Fibroblast of skin of right quadriceps (primary cell): ENCODE measurements at places on chromosomes 2 and 18.

DNA sequence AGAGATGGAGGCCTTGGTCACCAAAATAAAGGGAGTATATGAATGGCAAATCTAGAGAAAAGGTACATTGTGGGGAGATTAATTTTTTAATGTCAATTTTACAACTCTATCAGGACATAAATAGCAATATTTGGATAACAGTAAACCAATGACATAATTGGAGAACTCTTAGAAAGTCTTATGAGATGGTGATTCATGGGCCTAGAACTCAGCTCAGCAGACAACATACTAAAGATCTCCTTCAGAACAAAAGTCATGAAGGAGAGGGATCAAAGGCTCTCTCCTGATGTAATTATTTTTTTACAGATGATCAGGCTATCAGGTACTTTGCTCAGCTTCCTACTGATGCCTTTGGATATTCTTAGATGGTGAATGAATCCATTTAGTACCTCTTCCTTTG is 90.0 kb downstream of the CRACDL start:
- no peak for DNase-seq

- DNase-seq: no peak
Measured at GRCh38 chr2:43152741-43153647, 73.4 kb downstream of the ZFP36L2 start.

DNA sequence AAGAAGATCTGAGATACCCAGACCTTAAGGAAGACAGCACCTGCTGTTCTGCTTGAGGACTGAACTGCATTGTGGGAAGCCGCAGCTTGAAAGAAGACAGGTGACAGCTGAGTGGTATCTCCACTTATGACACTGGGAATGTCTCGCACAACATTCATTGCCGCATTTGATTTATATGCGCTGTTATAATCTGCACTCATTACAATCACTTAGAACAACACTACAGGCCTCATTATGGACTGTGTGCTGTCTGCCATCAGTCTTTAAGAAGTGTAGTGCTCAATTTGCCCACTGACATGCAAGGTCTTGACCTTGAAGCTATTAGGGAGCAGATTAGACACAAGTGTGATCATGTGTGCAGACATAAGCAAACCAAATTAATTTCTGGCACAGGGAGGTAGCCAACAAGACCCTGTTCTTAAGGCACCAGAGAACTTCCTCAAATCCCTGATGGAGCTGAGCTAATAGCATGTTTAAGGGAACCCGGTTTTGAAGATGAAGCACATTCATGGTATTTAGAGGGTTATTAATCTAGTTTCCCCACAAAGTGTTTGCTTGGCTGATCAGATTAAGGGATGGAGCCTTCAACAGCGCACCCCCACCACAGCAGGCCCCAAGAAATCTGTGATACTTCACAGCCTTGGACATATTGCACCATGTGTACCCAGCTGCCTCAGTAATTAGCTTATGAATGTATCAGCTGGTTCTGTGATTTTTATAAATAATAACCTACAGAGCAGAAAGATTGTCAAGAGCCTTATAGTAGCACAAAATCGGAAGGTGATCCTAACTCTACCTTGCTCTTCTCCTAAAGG is 146.8 kb downstream of the SATB2 start:
- DNase-seq: no peak

DNA sequence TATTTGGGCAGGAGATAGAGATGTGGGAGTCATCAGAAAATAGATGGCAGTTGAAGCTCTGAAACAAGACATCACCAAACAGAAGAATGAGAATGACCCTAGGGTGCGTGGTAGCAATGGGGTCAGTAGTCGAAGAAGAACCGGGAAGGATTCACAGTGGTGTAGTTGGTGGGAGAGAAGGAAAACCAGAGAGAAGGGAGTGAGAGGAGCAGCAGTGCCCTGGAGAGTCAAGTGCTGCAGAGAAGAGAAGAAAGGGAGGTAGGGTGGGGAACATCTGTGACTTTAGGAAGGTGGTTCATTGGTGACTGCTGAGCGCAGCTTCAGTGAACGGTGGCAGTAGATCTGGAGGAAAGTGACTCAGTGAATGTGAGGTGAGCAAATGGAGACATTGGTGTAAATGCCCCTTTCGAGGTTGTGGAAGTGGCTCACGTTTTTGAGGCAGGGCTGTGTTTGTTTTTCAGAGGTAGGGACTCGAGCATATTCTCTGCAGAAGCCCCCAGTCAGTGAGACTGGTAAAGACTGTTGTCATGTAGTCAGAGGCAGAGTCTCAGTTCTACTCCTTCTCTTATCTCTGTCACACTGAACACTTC is 36.4 kb downstream of the CDC42EP3 start:
- no peak for DNase-seq

DNA sequence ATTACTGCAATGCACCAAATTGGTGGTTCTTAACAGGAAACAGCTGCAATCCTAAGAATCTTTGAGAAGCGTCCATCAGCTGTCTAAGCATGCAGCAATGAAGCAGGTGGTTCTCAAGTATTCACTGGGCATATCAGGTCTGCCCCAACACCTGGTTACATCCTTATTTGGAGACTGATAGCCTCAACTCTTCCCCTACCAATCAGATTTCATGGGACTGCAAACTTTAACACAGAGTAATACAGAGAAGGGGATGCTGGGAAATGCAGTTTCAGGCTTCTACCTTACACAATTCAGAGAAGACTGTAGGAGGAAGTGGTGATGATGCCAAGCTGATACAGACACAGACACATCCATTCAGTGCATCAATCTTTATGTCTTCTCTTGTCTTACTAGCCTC is 240.5 kb downstream of the BCL2 start:
- DNase-seq: no peak

DNA sequence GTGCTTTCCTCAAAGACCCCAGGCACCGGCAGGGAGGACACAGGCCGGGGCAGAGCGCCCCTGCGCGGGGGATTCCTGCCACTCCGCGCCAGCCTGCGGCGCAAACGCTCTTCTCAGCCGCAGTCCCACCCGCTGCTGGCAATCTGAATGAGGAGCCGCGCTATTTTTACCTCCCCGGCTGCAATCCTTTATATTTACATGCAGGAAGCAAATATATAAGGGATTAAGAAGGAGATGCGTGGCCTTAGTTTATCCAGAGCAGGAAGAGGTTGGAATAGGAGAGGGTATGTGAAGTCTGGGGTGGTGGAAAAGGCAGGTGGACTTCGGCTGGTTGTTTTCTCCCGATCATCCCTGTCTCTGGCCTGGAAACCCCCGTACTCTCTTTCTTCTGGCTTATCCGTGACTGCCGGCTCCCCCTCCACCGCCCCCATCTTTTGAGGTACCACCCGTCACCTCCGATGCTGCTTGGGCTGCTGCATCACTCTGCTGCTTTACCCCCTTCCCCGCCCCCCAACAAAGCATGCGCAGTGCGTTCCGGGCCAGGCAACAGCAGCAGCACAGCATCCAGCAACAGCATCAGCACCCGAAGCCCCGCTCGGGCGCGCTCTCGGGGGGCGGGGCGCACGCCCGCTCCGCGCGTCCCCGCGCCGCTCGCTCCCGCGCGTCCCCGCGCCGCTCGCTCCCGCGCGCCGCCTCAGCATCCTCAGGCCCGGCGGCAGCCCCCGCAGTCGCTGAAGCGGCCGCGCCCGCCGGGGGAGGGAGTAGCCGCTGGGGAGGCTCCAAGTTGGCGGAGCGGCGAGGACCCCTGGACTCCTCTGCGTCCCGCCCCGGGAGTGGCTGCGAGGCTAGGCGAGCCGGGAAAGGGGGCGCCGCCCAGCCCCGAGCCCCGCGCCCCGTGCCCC is at the start of gene ADAM23:
TSS of gene ADAM23 (plus strand) at position 700 of the 902 bp plus-strand sequence. CDS start 335 bp downstream, outside the sequence.
- peak; percentile 65 for DNase-seq

DNA sequence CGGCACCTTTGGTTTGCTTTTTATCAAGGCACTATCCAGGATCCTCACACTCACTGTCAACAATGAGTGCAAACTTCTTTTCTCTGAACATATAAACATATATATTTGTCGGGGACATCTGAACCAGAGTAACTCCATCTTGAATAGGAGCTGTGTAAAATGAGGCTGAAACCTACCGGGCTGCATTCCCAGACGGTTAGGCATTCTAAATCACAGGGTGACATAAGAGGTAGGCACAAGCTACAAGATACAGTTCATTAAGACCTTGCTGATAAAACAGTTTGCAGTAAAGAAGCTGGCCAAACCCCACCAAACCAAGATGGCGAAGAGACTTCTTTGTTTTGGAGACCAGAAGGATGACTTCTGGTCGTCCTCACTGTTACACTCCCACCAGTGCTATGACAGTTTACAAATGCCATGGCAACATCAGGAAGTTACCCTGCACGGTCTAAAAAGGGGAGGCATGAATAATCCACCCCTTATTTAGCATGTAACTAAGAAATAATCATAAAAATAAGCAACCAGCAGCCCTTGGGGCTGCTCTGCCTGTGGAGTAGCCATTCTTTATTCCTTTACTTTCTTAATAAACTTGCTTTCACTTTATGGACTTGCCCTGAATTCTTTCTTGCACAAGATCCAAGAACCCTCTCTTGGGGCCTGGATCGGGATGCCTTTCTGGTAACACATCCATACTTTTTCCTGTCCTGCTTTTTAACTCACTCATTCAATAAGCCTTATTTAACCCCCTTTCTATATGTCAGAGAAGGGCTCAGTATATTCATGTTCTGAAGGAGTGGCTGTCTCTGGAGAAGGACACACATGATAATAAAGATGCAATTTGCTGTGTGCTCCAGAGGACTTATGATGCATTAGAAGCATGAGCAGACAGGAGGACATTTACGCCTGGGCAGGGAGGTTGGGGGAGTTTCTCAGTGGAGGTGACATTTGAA is 65.4 kb downstream of the TACR1 start:
- peak; percentile 48 for DNase-seq

DNA sequence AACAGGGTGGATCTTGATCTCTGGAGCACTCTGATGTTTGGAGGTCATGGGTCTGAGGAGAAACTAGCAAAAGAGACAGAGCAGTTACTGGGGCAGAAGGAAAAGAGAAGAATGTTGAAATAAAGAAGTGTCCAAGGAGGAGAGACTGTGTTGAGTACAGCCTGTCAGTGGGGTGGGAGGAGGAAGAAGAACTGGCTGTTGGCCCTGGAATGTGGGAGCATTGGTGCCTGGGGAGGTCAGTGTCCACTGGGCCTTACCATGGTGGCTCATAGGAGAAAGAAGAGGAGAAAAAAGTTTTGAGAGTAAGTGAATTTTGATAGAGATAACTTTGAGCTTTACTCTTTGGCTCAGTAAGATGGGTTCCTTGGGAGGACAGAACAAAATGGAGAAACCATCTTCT is 499.0 kb downstream of the TXNL1 start:
- no peak for DNase-seq
